ENCODE measurements at places on chromosomes 2 and 18.

DNA sequence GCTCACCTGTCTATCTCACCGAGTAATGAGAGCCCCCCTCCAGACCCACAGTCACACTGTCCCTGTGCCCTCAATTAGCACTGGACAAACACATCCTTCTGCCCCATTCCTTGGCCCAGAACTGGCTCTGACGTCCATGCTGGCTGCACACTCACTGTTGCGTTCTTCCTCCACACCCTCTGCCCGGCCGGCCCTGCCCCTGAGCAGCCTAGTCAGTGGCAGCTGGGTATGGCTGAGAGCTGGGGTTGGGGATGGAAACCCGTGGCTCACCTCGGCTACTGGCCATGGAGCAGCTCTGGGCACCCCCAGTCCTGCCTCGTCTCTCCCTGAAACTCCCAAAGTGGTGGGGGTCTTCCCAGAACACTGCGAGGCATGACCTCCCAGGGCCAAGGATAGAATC lies 6.5 kb upstream of the UCN start:
- DNase-seq, result no peak

DNA sequence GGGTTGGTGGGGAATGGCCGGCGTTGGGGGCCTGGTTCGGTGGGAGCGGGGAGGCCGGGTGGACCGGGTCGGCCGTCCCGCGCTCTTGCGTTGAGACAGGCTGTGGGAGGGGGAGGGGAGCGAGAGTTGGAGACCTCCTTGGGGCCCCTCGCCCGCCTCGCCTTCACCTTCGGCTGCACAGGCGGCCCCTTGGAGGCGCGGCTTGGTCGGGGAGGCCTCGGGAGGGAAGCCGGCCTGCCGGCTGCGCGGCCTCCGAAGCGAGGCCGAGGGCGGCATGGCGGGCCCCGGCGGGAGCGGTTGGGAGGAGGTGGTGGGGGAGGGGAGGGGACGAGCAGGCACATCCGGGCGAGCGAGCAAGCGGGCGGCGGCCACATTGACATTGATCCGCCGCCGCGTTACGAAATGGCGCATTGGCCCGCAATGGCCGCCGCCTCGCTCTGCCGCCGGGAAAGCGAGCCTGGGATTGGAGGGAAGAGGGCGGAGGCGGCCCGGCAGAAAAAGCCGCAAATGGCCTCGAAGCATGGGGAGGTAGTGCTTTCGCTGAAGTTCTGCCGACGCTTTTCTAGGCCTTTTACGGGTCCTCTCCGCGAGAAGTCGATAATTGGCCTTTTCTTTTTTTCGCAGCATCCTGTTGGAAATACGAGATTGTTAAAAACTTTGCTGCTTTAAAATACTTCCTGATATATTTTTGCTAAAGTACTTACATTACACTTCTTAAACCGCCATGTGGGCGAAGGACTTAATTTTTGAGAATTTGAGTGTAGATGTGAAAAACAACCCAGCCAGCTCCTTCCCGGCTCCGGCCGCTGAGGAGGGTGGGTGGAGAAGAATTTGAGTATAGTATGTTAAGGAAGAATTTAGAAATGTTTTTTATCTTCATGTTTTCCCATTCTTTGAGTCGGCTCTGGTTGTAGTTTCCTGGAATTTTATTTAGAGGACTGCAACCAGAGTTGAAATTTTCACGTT lies 580 bp downstream of the HNRNPA3 start:
- DNase-seq, result peak; percentile 75

- DNase-seq, result no peak
Measured at GRCh38 chr2:120659275-120659977, 76.2 kb upstream of the GLI2 start.

GRCh38 chr2:197071213-197071612 lies 144.7 kb upstream of the PGAP1 start:
- no peak for DNase-seq

DNA sequence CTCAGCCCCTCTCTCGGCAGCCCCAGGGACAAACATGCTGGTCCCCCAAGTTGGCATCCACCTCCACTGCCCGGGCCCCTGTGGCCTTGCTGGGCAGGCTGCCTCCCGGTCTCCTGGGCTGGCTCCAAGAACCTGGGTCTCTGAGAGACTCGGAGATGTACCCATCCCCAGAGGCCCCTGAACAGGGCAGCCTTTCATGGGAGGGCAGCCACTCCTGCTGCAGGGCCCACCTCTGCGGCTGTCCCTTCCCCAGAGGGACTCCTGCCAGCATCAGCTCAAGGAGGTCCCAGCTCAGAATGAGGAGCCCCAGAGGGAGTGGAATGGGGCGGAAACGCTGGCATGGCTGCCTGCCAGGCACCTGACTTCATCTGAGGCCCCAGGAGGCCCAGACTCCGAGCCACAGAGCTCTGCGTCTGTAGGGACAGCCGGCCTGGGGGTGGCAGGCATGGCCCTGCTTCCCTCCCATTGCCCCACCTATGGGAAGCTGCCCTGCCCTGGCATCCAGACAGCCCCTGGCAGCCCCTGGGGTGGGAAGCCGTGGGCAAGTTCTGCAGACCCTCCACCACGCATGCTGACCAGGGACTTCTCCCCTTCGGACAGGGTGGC lies 857 bp upstream of the CROCC2 start:
- DNase-seq, result no peak

DNA sequence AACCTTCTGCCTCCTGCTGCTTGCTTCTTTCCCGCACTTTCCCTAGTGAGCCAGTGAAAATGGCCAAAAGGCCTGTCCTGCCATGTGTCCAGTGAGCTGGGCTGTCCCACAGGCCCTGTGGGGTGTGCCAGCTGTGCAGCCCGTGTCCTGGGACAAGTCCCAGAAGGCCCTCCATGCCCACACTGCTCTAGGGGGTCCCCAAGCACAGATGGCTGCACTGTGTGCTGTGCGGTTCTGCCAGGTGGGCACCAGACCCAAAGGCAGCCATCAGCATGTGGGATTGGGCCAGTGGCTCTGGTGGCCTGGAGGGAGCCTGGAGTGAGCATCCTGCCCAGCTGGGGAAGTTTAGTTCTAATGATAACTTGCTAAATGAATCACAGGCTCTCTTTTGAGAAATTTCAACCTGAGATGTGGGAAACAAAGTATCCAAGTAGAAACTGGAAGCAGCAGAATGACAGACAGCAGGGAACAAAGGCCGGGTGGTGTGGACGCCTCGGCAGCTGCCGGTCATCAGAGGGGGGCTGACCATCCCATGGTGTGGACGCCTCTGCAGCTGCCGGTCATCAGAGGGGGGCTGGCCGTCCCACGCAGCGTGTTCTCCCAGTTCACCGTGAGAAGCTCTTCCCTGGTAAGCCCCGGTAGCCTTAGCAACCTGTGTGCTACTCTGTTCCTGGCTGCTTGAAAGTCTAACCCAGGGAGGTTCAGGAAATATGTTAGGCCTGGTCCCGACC lies 9.9 kb upstream of the CNDP2 start:
- DNase-seq, result no peak

DNA sequence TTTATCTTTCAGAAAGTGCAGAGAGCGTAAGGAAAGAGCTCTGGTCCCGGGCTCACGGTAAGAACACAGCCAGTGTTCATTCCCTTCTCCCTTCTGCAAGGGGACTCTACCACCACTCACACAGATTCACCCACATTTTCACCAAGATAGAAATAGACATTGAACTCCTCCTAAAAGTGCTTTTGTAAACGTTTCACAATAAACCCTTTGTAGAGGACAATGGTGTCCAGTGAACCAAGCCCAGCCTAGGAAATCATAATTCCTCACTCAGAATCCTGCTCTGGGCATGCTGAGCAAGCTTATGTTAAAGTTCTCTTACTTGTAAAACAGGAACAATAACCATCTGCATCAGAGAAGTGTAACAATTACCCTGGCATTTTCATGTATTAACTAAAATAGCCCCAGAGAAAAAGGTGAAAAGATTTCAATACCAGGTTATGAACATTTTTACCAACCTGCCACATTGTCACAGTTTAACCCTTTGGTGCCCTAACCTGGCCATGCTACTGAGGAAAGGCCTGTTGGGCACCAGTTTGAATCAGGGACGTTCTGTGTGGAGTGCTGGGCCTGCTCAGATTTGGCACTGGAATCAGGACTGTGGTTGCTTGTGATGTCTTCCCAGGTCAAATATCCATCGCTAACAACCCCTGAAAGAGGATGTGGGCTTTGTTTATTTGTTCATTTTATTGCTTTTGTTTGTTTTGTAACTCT lies 22.5 kb upstream of the NDUFV2 start:
- no peak for DNase-seq

- DNase-seq, result no peak
Measured at GRCh38 chr2:48677450-48677849, 59.8 kb downstream of the GTF2A1L start.

DNA sequence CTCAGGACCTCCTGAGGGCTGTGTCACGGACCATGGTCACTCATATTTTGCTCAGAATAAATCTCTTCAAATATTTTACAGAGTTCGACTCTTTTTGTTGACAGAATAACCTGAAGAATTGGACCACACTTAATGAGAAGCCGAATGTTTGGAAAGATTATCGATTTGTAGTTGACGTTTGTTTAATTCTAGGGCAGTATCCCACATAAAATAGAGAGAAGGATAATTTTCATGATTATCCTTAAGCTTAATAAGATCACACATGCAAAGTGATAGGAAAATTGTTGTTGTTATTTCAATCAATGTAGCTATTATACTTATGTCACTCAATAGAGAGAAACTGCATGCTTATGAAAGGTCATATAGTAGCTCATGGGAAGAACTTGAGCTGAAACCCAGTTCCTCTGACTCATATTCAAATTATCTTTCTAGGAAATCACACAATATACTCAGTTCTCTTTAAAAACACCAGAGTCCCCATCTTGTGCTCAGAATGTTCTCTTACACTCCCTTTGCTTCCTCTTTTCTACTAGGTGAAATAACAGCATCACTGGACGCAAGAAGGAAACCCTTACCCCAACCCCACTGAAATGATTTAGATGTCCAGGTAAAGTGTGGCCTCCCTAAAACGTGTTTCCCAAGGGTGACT lies 982.1 kb downstream of the TSN start:
- no peak for DNase-seq

- DNase-seq, result no peak
Measured at GRCh38 chr2:5945742-5946141, 253.6 kb downstream of the SOX11 start.

DNA sequence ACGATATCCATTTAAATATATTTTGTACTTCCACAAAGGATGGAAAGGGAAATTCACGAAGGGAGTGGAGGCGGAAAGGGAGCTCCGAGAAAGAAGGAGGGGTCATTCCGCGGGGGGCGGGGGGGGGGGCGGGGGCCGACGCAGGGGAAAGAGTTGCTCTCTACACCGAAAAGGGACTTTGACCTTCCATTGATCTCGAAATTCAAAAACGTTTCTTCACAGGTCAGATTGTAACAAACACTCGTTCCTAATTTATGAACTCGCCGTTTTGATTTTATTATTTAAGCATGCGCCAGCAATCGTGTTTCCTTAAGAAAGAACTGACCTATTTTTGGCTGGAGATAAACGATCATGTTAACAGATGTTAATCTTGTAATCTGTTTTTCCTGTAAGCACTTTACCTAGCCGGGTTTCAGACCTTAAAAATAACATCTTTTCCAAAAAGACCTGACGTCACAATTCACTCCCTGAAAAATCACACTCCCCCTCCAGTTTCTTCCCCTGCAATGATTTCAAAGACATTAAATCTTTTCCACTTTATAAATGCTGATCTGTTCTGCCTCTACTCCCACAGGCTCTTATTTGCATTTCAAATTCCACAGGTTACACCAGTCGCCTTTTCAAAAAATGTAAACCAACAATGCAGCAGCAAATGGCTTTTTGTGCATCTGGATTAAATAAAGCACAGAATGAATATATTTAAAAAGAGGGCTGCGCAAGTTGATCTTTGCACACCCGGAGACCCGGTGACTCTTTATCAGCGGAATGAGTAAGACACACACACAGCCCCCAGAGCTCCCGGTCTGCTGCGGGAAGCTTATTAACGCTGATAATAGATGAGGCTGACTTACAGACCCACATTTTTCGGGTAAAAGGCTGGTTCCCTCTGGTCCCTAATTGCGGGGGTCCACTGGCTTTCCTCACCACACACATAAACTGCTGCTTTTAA lies 1.6 kb downstream of the ZNF516 start:
- peak; percentile 60 for DNase-seq

GRCh38 chr2:26668856-26669750 lies 23.4 kb upstream of the KCNK3 start:
- no peak for DNase-seq

DNA sequence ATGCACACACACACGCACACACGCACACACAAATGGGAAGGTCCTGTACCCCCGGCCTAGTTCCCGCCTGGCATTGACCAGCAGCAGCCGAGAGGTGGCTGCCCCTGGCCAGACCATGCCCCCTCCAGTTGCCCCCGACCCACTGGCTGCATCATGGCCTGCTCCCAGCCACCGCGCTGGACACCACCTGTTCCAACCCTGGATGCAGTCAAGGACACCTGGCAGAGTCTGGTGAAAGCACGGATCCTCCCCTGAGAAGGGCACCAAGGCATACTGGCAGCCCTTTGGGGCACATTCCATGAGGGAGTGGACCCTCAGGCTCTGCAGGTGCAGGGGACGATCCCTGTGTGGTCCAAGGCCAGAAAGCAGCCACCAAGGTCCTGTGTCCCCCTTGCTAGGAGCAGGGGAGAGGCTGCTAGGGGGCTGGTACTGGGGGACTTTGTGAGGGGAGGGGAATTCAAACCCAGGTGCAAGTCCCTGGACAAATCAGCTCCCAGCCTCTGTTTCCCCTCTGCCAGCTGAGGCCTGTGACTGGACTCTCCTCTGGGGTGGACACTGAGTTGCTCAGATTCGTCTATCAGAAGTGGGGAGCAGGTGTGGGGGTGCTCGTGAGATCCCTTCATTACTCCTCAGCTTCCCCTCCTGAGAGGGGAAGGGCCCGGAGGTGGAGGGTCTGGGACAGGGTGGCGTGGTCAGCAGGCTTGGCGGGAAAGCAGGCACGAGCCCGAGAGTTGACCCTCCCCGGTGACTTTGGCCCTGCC lies 3.5 kb downstream of the ESPNL start:
- DNase-seq, result no peak

DNA sequence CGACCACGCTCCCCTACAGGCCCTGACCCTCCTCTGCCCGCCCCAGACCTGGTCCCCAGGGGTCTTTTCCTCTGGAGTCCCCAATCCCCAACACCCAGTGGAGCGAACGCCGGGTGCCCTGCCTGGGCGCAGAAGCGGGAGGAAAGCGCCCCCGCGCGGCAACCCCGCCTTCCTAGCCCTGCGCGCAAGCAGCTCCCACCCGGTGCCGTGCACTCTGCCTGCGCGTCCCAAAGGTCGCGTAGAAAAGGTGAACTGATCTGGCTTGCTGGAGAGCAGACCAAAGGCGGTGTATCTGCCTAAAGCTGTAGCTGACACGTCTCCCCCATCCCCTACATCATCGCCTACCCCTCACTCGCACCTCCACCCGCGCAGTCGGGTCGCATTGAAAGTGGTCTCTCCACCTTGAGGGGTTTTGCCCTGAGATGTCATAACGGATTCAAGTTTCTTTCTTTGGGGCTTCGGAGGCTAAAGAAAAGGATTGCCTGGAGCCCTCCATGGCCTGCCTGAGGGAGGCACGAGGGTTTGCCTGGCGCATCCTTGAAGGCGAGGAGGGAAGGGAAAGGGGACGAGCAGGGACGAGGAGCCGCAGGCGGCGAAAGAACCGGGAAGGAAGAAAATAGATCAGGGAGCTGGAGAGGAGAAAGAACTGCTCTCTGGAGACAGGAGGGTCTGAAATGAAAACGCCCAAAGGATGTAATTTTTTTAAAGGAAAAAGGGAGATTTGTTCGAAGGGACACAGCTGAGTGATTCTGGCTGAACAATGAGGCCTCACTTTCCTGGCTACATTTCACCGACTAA lies 5.8 kb downstream of the GAD1 start:
- no peak for DNase-seq

- no peak for DNase-seq
Measured at GRCh38 chr2:85776672-85777071, 22.9 kb downstream of the ATOH8 start.

- DNase-seq, result no peak
Measured at GRCh38 chr2:235406430-235406829, 87.4 kb upstream of the AGAP1 start.

Data from NCI-H526 treated with DMSO at 0.1 percent for 48 hours (cell line).